ENCODE measurements at places on chromosomes 11 and 22.
A peak's percentile ranks its signal among the peaks of the same experiment; 100 is the strongest.

- H3K27me3 ChIP-seq = peaks cover 14% of the 10 kb centered on the region
- no peak overlapping the region for H3K27ac ChIP-seq
Measured at GRCh38 chr11:92219476-92219875, 5.1 kb upstream of the FAT3 start.

DNA sequence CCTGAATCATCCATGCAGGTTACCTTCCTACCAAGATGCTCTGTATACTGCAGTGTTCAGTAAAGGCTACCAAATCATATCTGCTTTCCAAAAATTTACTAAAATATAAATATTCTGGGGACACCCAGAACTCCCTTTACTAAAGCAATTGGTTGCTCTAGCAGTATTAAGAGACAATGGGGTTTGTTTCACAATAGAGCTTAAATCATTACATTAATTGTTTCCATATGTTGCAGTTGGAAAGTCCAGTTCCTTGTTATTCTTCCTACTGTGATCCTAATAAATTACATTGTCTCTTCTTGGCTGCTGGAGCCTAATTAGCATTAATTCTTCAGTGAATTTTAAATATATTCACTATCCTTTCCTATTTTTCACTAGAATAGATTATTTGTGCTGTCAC, 316.0 kb upstream of the MTNR1B start:
- no peaks in the 10 kb centered on the region for H3K27me3 ChIP-seq
- no peaks in the 10 kb centered on the region for H3K36me3 ChIP-seq
- H3K27ac ChIP-seq = no peak overlapping the region
- no peaks in the 10 kb centered on the region for H3K4me1 ChIP-seq
- DNase-seq = no peak
- H3K4me3 ChIP-seq = no peak overlapping the region

DNA sequence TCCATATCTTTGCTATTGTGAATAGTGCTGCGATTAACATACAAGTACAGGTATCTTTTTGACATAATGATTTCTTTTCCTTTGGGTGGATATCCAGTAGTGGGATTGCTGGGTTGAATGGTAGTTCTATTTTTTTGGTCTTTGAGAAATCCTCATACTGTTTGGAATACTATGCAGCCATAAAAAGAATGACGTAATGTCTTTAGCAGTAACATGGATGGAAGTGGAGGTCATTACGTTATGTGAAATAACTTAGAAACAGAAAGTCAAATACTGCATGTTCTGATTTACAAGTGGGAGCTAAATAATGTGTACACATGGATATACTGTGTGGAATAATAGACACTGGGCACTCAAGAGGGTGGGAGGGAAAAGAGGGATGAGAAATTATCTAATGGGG, 4.0 kb upstream of the MMP10 start:
- no peak overlapping the region for H3K4me3 ChIP-seq
- DNase-seq = no peak
- peaks cover 20% of the 10 kb centered on the region for H3K4me1 ChIP-seq
- H3K36me3 ChIP-seq = no peaks in the 10 kb centered on the region
- no peaks in the 10 kb centered on the region for H3K27me3 ChIP-seq

- H3K27ac ChIP-seq = no peak overlapping the region
- no peak for DNase-seq
- no peak overlapping the region for H3K4me3 ChIP-seq
- no peaks in the 10 kb centered on the region for H3K27me3 ChIP-seq
- H3K36me3 ChIP-seq = no peaks in the 10 kb centered on the region
Measured at GRCh38 chr22:21028277-21029251, 3.8 kb downstream of the SLC7A4 start.

- peaks cover 28% of the 10 kb centered on the region for H3K36me3 ChIP-seq
- H3K4me1 ChIP-seq = no peaks in the 10 kb centered on the region
- no peak for DNase-seq
- no peak overlapping the region for H3K4me3 ChIP-seq
- H3K27ac ChIP-seq = no peak overlapping the region
Measured at GRCh38 chr11:74226907-74227306, 55.8 kb downstream of the PPME1 start.

GRCh38 chr11:97610000-97610399, 1220.2 kb downstream of the JRKL start:
- DNase-seq = no peak
- H3K4me3 ChIP-seq = no peak overlapping the region
- H3K4me1 ChIP-seq = no peaks in the 10 kb centered on the region

DNA sequence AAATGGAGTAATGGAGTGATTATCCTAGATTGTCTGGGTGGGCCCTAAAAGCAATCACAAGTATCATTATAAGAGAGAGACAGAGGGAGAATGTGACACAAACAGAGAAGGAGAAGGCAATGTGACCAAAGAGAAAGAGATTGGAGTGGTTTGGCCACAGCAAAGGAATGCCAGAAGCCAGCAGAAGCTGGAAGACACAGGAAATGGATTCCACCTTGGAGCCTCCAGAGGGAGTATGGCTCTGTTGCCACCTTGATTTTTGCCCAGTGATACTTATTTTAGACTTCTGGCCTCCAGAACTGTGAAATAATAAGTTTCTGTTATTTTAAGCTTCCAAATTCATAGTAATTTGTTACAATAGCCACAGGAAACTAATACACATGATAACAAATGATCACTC, 36.8 kb upstream of the OR5P2 start:
- no peaks in the 10 kb centered on the region for H3K4me1 ChIP-seq
- no peaks in the 10 kb centered on the region for H3K27me3 ChIP-seq
- H3K27ac ChIP-seq = no peak overlapping the region
- no peak for DNase-seq
- no peak overlapping the region for H3K4me3 ChIP-seq

GRCh38 chr11:131041331-131042040, 125.2 kb upstream of the SNX19 start:
- peak overlapping the region; percentile 77 for H3K27ac ChIP-seq
- peaks cover 32% of the 10 kb centered on the region for H3K4me1 ChIP-seq
- H3K27me3 ChIP-seq = peaks cover 9% of the 10 kb centered on the region
- H3K36me3 ChIP-seq = no peaks in the 10 kb centered on the region
- DNase-seq = peak; percentile 34

- H3K27ac ChIP-seq = no peak overlapping the region
- DNase-seq = no peak
- no peaks in the 10 kb centered on the region for H3K36me3 ChIP-seq
- H3K4me1 ChIP-seq = no peaks in the 10 kb centered on the region
Measured at GRCh38 chr11:113249491-113249763, 65.0 kb upstream of the TTC12 start.

DNA sequence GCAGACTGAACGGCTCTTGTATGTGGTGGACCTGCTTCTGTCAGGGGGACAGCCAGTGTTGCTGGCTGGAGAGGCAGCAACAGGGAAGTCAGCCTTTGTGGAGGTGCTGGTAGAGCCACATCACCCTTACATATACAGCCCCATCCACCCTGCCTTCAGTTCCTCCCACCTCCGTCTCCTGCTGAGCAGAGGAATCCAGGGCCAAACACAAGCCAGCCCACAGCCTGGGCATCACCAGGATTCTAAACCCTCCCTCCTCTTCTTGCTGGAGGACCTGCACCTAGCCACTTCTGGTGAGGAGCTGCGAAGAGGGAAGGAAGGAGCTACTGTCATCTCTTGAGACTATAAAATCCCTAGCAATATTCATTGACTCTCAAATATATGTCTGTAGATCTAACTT, 51.6 kb downstream of the DNHD1 start:
- no peak for DNase-seq
- H3K27ac ChIP-seq = no peak overlapping the region
- no peaks in the 10 kb centered on the region for H3K36me3 ChIP-seq
- H3K4me1 ChIP-seq = no peaks in the 10 kb centered on the region
- H3K27me3 ChIP-seq = no peaks in the 10 kb centered on the region

- H3K4me1 ChIP-seq = peaks cover 17% of the 10 kb centered on the region
- H3K36me3 ChIP-seq = no peaks in the 10 kb centered on the region
- no peak overlapping the region for H3K4me3 ChIP-seq
- H3K27me3 ChIP-seq = no peaks in the 10 kb centered on the region
- no peak for DNase-seq
Measured at GRCh38 chr11:2089536-2090165, 49.5 kb downstream of the IGF2 start.

- peak; percentile 67 for DNase-seq
- H3K27me3 ChIP-seq = no peaks in the 10 kb centered on the region
- H3K36me3 ChIP-seq = peaks cover 12% of the 10 kb centered on the region
- H3K27ac ChIP-seq = no peak overlapping the region
Measured at GRCh38 chr22:28983788-28984441, 77.7 kb downstream of the C22orf31 start.

DNA sequence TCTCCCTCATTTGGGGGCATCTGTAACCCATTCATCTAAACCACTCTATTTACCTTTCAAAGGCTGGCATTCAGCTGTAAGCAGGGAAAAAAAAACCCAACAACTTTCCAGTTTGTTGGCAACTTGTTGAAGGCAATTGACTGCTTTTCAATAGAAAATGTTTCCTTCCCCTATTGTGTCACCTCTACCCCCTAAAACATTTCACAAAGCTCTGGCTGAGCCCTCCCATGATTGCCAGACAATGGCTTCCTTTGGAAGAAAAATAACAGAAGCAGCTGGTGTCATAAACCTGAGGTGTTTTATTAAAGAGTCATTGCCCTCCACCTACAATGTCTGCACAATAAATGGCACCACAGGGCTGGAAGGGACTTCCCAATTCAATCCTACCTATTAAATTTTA, 22.1 kb upstream of the PSMA1 start:
- H3K36me3 ChIP-seq = no peaks in the 10 kb centered on the region
- no peak overlapping the region for H3K27ac ChIP-seq
